Upper lobe of right lung (tissue), 1 donor: ENCODE measurements at places on chromosomes 2 and 18. TPM values are rescaled to one million over a fixed set of nuclear protein-coding genes. Genes with fewer than 3 reads are reported as not detected.
A peak's percentile ranks its signal among the peaks of the same experiment; 100 is the strongest.

DNA sequence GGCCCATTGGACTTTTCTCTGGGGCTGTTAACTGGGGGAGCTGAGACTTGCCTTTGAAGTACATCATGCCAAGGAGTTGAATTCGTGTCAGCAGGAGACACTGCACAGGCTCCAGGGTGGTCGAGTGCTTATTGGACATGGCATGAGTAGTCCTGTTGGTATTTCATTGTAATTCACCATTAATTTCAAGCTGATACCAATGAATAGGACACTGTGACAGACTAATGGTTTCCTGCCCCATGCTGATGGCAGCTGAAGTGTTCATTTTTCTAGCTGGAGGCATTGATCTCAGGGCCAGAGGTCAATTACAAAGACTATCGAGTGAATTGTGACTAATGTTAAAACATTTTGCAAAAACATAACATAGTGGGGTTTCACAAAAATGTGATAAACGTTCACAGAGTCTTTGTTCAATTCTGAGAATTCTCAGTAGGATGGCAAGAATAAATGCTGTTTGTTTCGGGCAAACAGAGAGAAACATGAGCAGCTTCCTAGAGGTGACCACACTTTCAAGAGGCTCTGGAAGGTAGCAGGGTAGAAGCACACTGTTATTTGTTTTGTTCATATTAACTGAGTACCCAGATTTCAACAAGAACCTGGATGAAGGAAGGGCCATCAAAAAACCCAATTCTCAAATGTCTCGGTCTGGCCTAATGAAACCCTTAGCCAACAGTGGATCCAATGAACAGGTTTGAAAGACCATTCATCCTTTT is 90.6 kb upstream of the ARL4C start:
- DNase-seq, result no peak

- peak; percentile 88 for DNase-seq
Measured at GRCh38 chr2:84906108-84906899, 848 bp downstream of the TMSB10 start.

GRCh38 chr2:194319222-194319992 is 1337.6 kb upstream of the SLC39A10 start:
- DNase-seq, result no peak

DNA sequence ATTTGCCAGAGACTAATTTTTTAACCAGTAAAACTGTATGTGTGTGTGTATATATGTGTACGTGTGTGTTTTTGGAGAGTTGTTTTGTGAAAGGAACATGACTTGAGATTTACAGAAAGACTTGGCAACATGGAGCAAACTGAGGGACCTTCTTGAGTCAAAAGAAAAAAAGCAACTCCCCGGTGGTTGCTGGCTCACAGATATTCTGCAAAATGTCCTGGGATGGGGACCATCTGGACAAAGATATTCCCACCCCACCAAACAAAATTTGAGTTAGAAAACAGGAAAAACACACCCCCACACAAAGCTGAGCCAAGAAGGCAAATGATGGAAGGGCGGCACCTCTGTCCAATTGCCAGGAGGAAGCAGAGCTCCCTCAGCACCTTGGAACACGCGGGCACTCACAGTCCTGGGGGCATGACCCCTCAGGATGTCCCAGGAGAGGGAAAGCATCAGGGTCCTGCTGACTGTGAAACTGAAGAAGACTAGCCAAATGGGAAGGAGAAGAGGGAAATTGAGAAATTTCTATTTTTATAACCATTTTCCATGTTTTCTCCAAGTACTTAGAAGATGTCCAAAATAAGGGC is 290.2 kb upstream of the ACVR2A start:
- DNase-seq, result no peak

DNA sequence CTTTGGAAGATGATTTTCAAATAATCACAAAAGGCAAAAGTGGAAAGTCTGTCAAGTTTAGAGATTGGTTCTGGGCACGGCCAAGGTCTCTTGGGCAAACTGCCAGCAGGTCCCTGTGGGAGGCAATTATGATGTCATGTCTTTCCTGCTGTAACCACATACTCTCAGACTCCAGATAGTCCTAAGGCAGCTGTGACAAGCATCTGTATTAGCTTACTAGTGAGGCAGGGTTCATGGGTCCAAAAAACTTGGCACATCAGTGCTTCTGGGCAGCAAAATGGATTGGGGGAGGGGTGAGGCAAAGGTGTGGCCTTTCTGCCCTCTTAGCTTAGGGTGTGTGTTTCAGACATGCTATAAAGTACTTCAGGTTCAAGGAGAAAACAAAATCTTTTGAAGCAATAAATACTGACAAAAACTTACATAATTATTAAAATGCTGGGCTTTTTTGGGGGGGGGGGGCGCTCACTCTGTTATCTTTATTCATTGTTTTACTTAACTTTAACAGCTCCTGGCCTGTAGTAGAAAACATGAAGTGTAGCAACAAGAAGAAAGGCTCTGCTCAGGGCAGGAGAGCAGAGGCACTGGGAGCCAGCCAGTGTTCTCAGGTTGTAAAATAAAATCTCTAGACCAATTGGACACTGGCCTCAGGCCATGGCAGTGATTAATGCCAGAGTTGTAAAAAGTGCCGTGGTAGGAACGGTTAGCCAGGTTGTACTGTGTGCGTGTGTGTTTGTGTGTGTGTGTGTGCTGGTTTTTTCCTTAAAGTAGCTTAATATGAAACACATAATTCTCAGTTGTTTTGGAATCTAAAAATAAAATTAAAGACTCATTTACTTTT is 14.3 kb upstream of the TANC1 start:
- DNase-seq, result peak; percentile 77

- DNase-seq, result no peak
Measured at GRCh38 chr2:78082555-78082954, 560.4 kb upstream of the LRRTM4 start.

- peak; percentile 34 for DNase-seq
Measured at GRCh38 chr2:240689975-240690374, 1.7 kb upstream of the AQP12A start.

DNA sequence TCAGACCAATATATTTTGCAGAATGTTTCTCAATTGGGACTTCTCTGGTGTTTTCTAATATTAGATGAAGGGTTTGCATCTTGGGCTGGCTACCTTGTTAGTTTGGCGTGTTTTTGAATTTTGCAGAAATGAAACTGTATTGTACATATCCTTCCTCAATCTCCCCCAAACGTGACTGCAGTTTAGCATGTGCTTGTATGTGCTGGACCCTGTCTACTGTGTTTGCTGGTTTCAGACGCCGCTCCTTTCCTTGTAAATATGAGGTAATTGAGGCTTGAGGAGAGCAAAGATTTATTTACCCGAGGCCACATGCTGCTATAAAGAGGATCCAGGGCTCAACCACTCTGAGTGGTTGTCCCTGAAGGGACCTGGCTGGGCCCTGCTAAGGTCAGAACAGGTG is 57.2 kb downstream of the NGEF start:
- no peak for DNase-seq

DNA sequence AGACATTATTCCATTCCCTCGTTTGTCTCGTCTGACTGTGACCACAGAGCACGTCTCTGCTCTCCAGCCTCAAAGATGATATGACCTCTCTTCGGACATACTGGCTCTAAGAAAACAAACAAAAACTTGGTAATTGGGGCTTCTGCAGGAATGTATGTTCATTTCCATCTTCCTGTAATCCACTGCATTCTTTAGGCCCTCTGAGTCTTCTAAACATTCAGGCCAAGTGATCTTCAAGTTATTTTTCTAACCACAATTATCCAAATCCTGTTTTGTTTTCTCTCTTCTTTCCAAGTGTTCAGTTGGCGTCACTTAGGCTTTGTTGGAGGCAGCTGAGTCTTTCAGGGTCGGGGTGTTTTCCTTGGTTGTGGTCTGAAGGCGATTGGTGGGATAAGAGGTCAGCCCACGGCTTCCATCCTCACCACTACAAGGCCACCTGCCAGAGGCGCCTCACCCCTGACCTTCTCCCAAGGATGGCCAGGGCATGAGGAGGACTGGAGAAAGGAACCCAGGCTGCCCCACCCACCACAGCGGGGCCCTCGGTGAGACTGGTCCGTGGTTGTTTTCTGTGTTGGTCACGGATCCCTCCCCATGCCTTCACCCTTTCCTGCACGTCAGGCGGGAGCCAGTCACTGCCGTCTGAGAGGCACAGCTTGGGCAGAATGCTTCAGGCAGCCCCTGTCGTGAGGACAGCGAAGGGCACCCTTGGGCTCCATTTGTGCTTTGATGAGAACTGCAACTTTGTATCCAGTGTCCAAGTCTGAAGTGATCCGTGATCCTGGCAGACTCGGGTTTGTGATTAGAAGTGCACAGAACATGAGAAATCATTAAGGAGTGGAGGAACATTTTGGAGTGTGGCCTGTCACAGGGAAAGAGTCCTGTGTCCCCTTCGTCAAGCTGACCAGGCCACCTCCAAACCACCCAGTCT is 88.6 kb upstream of the FHL2 start:
- DNase-seq, result no peak

GRCh38 chr2:106233350-106233706 is 39.2 kb upstream of the UXS1 start:
- DNase-seq, result no peak

DNA sequence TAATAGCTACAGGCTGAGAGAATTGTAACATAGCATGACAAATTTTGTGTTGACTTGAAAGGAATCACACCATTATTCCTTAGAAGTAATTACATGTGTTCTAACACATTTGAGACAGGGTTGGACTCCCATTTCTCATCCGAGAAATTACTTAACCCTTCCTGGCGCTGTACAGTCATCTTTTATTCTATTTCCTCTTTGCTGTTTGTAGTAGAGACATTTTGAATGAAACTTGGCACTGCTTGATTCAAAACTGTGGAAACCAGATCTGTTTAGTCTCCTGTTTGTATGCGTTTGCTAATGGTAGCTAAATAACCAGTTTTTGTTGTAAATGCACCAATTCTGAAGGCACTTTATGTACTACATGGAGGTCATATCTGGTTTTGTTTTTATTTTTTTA is 231.9 kb downstream of the ALPK2 start:
- no peak for DNase-seq

GRCh38 chr2:133765658-133766057 is 197.4 kb upstream of the NCKAP5 start:
- no peak for DNase-seq

DNA sequence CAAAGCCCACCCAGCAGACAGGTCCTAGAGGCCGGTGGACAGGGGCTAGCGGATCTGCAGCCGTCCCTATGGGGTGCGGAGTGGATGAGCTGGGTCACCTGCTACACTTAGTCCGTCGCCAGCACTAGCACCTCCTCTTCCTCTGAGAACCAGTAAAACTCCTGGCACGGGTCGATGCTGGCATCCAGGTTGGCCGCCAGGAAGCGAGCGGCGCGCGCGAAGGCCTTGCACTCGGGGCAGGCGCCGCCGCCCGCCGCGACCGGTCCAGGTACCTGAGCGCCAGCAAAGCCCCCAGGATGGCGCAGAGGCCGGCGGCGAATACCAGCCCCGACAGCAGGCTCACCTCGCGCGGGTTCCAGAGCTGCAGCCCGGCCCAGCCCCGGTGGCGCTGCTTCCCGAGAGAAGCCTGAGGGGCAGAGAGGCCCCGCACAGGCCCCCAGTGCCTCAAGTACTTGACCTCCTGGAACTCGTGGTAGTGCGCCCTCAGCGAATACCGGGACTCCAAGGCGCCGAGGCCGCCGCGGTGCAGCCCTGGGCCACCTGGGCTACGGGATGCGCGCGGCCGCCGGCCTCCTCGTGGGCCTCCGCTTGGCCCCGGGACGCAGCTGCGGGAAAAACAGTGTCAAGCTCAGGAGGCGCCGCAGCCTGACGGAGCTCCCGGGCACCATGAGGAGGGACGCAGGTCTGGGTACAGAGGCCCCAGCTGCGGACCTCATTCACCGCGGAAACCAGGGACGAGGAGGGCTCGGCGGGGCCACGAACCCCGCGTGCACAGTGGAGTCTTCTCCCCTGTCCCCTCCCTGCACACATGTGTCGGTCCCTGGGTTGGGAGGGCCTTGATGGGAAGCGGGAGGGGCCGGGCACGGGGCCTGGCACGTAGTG is 27.5 kb upstream of the ALPP start:
- DNase-seq, result peak; percentile 62

DNA sequence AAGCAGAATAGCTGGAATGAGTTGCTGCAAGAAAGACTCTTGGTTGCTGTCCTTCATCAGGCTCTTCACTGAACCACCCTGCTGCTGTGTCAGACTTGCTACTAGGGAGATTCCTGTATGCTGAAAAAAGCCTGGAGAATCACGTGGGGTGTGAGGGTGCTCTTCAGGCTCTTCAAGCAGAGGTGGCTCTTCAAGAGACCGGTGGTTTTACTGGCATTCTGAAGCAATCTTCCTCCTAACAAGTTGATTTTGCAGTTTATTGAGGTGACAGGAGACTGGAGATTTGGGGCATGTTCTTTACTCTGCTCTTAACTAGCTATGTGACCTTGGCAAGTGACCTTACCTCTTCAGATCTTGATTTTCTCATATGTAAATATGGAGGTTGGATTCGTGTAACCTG is 14.1 kb downstream of the TMEM178A start:
- no peak for DNase-seq

DNA sequence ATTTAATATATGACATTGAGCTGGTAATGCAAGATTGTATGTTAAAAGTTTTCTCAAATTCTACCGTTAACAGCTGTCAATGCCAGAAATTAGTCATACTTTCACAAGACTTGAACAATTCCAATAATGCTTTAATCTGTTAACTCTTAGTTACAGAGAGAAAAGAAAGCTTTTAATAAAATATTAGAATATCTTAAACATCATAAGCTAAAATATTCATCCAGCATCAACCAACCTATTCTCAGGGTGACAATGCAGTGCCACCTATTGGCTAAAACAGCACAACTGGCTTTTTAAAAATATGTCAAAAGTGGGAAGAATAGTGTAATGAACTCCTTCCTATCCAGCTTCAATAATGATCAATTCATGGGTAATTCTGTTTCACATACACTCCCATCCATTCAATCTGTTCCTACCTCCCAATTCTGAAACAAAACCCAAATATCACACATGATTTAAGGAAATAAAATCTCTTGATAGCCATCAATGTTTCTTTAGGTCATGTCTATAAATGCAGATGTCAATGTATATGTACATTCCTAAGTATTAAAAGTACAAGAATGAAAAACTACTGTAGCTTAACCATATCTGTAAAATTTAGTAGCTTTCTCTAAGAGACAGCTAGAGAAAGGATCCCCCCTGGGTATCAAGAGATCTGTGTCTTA is 79.8 kb upstream of the CCDC141 start:
- no peak for DNase-seq

DNA sequence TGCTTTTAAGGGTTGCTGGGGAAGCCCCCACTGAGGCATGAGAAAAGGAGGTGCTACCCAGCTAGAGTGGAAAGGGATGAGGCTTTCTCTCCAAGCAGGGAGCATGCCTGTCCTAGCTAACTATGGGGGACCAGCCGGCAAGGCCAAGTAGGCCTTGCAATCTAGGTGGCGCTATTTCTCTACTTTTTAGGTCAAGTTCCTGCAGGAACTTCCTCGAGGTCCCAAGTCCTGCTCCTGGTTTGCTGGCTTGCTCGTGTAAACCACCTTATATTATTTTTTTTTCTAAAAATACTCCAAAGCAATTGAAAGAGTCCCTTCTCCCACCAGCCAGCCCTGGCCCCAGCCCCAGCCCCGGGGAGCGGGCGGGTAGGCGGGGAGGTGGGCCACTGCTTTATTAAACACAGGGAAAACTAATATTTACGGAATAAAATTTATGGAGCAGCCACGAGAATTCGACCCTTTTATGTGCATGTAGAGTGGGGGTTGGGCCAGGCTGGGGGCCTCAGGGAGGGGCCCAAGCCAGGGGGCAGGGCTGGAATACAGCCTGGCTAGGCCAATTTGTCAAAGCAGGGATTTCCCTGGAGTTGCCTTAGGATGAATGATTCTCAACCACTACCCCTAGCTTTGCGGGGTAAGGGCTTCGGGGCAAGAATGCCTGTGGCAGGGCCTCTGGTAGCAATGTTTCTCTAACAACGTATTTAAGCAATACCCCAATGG is 12.8 kb upstream of the IHH start:
- DNase-seq, result no peak

The POTEJ gene
- not detected for total RNA-seq

The LYG2 gene
- not detected for total RNA-seq

The EMILIN1 gene
- 84.6 TPM for total RNA-seq

The CAPN14 gene
- 0.26 TPM for total RNA-seq

The TOGARAM2 gene
- total RNA-seq, result 0.72 TPM

The CCL20 gene
- 4.9 TPM for total RNA-seq
